ENCODE measurements at places on chromosomes 16 and 17. TPM values are rescaled to one million over a fixed set of nuclear protein-coding genes. Genes with fewer than 3 reads are reported as not detected.

Gene SPEM2
- total RNA-seq, result not detected

Gene CA4
- 1.0 TPM for total RNA-seq

Gene SDR42E2
- total RNA-seq, result not detected

Gene KRTAP9-4
- not detected for total RNA-seq

Gene ATP1B2
- not detected for total RNA-seq

Gene ARMC7
- 2.6 TPM for total RNA-seq

Gene APOH
- not detected for total RNA-seq

Gene CDC27
- 142 TPM for total RNA-seq

Gene SOCS7
- total RNA-seq, result 3.2 TPM

Measured in bladder microvascular endothelial cell (primary cell).